ENCODE measurements at places on chromosomes 3 and 15. TPM values are rescaled to one million over a fixed set of nuclear protein-coding genes. Genes with fewer than 3 reads are reported as not detected.

- DNase-seq = no peak
These were observed 323.5 kb upstream of the ROPN1 start for GRCh38 chr3:124315215-124316033.

GRCh38 chr15:99925661-99926461 is 192.6 kb upstream of the LYSMD4 start:
- DNase-seq = no peak

DNA sequence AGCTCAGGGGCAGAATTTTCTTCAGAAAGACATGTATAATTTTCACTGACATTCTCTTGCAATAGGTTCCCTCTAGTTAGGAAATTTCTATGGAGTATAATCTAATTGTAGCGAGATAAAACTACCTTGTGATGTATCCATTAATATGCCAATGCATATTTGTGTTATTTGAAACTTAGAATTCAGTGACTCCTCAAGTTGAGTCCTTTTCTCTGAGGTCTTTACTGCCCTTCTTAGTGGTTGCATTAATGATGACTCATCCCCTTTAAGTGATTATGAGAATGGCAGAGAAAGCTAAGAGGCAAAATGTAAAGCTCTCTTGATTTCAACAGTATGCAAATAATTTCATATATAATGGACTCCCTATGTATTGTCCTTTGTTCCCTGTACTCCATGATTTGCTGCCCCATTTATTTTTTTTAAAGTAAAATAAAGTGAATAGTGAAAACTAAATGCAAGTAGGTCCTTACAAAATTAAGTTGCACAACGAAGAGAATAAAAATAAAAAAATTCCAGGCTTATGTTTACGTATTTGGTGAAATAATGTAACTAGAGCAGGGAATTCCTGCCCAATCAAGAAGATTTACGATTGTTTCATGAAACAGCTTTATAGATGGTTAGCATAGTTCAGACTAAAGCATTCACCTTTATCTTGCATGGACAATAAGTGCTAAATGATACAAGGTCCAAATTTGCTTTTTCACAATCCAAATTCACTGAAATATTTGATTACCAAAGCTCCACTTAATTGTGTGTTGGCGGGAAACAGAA is 78.1 kb downstream of the ZPLD1 start:
- no peak for DNase-seq

GRCh38 chr15:99174567-99175395 is 69.9 kb downstream of the SYNM start:
- DNase-seq = no peak

DNA sequence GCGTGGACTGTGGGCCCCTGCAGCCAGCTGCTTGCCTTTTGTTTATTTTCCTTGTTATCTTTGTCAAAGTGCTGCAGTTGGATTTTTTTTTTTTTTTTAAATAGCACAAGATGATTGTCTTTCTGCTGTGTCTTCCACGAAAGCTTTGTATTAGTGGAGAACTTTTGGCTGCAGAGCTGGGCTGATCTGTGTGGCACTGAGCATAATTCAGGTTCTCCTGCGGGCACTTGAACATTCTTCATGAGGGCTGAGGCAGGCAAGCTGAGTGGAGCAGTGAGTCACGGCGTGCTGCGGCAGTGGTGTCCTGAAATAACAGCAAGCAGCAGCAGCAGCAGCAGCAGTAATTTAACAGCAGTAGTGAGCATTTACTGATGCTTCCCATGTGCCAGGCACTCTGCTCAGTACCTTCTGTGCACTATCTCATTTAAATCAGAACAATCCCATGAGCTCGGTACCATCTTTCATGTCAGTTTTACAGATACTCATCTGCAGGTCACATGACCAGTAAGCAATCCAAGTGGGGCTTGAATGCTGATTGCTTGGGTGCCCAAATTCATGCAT is 45.8 kb downstream of the MITF start:
- DNase-seq = peak; percentile 89

PLSCR1 gene
- total RNA-seq = 95.5 TPM

ANKRD63 gene
- total RNA-seq = not detected

LRRC15 gene
- 2.3 TPM for total RNA-seq

TMEM207 gene
- total RNA-seq = not detected

HRG gene
- total RNA-seq = not detected

Data from posterior vena cava (tissue), 2 donors.